ENCODE measurements at places on chromosomes 6 and 20. TPM values are rescaled to one million over a fixed set of nuclear protein-coding genes. Genes with fewer than 3 reads are reported as not detected.

SOD2 gene
- 137 TPM for polyA plus RNA-seq

SDC4 gene
- not detected for polyA plus RNA-seq

CCN2 gene
- 2.3 TPM for polyA plus RNA-seq

MDFI gene
- polyA plus RNA-seq = 42.8 TPM

PPP1R14C gene
- 14.0 TPM for polyA plus RNA-seq

SLC22A16 gene
- not detected for polyA plus RNA-seq

GUCA1A gene
- polyA plus RNA-seq = 0.24 TPM

HMGN3 gene
- polyA plus RNA-seq = 121 TPM

RSPO3 gene
- polyA plus RNA-seq = 0.20 TPM

OPN5 gene
- 0.44 TPM for polyA plus RNA-seq

HAO1 gene
- not detected for polyA plus RNA-seq

FOXF2 gene
- polyA plus RNA-seq = not detected

Data from neural cell (in vitro differentiated cells).